ENCODE measurements at places on chromosomes 5 and 9.

GRCh38 chr5:41193456-41194205 lies 19.7 kb downstream of the C6 start:
- DNase-seq = peak; percentile 11

- DNase-seq = no peak
Measured at GRCh38 chr9:128003966-128004604, 23.3 kb upstream of the EEIG1 start.

DNA sequence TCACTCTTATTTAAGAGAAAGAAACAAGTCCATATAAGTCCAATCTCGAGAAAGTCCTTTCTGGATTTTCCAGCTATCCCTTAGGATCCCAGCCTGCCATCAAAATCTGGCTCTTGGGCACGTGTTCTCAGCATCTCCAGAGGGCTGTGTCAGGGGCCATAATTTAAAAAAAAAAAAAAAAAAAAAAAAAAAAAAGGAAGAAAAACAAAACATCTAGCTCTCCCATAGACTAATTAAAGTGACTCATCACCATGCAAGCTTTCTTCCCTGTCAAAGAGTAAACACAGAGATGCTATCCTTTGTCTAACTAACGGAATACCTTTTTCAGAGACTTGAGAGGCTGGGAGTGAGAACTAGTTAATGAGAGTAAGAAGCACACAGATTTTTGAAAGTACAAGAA lies 44.9 kb upstream of the MYO10 start:
- peak; percentile 32 for DNase-seq

GRCh38 chr9:94933511-94933828 lies 207.0 kb downstream of the AOPEP start:
- peak; percentile 62 for DNase-seq

GRCh38 chr5:150642567-150642927 lies 2.1 kb downstream of the SYNPO start:
- DNase-seq = peak; percentile 95

Data from EL (cell line).